ENCODE measurements at places on chromosomes 5 and 9.

- DNase-seq, result no peak
Observed at GRCh38 chr9:114500697-114501292, 4.5 kb downstream of the WHRN start.

GRCh38 chr5:100867039-100867562 is 36.0 kb downstream of the ST8SIA4 start:
- DNase-seq, result no peak

GRCh38 chr9:119905724-119906123 is 536.5 kb upstream of the BRINP1 start:
- DNase-seq, result no peak

- DNase-seq, result no peak
Observed at GRCh38 chr9:71796100-71796767, 27.9 kb upstream of the CEMIP2 start.

GRCh38 chr9:112352209-112352608 is 18.8 kb upstream of the PTBP3 start:
- no peak for DNase-seq

- no peak for DNase-seq
Observed at GRCh38 chr5:139855946-139856540, 60.4 kb downstream of the PSD2 start.

DNA sequence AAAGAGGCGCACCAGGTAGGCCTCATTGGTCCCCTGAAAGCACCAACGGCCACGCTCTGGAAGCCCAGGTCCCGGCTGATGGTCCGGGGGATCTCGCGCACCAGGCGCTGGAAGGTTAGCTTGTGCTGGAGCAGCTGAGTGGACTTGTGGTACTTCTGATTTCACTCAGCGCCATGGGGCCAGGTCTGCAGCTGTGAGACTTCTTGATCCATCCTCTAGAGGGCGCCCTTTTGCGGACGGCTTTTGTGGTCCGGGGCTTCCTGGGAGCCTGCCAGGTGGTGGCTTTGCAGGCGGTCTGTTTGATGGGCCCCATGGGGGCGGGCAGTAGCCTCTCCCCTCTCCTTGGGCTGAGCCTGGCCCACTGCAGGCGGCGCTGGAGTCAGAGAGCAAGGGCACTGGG is 10.4 kb downstream of the TAF11L12 start:
- DNase-seq, result no peak

DNA sequence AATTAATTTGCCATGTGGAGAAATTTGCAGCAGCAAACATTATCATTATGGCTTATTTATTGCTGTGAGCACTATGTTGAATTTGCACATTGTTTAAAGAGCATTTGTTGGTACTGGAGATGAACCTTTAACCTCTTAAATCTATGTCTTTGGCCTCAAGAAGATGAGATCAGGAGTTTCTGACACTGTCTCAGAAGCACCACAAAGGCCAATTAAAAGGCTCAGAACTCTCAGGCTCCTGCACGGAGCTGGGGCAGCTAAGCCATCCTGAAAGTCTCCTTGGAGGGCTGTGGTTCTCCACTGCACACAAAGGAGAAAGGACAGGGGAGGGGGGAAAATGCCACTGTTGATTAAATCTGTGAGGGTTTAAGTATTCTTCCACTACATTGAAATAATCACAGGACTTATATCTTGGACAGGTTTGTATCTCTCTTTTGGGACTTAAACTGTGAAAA is 33.1 kb downstream of the ZNF366 start:
- DNase-seq, result no peak

Measured in stimulated activated CD8-positive, alpha-beta memory T cell treated with anti-CD3 and anti-CD28 coated beads, Interleukin-7, amount 100 ng/mL, for 1 hour (primary cell).